Glutamatergic neuron (in vitro differentiated cells): ENCODE measurements at places on chromosomes 12 and 14.

DNA sequence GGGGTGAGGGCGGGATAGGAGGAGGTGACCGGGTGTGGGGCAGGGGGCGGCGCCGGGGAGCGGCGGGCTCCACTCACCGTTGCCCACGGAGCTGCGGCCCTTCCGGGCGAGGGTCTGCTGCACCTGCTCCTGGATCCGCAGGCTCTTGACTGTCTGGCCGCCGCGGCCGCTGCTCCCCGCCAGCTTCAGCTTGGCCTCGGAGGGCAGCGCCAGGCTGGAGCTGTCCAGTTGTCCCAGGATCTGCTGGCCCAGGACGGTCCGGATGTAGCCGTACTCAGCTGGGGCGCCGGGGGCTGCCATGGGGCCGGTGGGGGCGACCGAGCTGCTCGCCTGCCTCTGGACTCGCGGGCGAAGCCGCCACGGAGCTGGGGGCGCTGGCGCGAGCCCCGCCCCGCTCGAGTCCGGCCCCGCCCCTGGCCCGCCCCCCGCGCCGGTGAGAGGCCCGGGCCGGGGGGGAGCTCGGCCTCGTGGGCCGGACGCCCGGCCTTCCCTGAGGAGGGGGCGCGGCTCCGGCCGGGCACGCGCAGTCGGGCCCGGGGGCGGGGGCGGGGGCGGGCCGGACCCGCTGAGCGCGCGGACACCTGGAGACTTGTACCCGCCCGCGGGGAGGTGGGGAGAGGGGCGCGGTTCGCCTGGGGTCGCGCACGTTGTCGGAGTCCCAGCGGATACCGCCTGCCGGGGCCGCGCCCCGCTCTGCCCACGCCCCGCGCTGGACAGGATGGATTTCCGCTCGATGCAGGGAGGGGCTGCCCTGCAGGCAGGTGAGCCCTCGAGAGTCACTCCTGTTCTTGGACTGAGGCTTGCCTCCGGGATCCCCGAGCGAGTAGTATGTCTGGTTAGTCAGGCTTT is at the start of gene PKP2:
TSS of gene PKP2 (minus strand) at position 346 of the 849 bp plus-strand sequence. CDS start at position 300, 46 bp downstream.
- DNase-seq: peak; percentile 64

- DNase-seq: no peak
Observed at GRCh38 chr12:39395866-39396265, 47.1 kb downstream of the KIF21A start.

DNA sequence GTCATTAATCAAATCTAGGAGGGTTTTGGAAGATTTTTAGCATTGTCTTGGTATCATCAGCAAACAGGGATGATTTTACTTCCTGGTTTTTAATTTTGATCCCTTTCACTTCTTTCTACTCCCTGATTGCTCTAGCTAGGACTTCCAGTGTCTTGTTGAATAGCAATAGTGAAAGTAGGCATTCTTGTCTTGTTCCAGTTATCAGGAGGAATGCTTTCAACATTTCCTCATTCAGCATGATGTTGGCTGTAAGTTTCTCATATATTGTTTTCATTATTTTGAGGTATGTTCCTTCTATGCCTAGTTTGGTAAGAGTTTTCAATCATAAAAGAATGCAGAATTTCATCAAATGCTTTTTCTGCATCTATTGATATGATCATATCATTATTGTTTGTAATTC is 244.2 kb upstream of the CLEC14A start:
- no peak for DNase-seq

- DNase-seq: no peak
Observed at GRCh38 chr12:96810477-96810876, 96.6 kb upstream of the NEDD1 start.

DNA sequence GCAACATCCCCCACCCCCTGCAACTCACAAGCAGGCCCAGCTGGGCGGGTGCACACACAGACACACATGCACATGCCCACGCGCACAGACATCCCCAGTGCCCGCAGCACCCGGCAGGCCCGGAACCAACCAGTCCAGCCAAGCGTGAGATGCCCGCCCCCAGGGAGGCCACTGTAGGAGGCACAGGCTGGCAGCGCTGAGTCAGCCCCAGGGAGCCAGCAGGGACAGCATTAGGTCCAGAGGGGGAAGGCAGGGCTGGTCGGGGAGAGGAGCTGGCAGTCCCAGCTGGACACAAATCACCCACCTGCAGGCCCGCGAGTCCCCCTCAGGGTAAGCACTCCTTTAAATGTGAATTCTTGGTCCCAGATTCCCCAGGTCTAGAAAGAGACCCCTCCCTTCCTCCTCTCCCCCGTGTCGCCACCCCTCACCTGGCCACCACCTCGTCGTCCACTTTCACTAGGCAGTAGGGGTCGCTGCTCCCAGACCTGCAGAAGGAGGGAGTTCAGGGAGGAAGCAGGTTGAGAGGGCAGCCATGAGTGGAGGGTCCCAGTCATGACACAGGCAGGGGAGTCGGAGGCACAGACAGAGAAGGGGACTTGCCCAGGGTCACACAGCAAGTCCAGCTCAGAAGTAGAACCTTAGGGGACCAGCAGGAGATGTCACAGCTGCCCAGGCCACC is 5.0 kb downstream of the RASAL1 start:
- DNase-seq: peak; percentile 45

- DNase-seq: no peak
Observed at GRCh38 chr12:119673634-119674033, 5.7 kb downstream of the PRKAB1 start.

DNA sequence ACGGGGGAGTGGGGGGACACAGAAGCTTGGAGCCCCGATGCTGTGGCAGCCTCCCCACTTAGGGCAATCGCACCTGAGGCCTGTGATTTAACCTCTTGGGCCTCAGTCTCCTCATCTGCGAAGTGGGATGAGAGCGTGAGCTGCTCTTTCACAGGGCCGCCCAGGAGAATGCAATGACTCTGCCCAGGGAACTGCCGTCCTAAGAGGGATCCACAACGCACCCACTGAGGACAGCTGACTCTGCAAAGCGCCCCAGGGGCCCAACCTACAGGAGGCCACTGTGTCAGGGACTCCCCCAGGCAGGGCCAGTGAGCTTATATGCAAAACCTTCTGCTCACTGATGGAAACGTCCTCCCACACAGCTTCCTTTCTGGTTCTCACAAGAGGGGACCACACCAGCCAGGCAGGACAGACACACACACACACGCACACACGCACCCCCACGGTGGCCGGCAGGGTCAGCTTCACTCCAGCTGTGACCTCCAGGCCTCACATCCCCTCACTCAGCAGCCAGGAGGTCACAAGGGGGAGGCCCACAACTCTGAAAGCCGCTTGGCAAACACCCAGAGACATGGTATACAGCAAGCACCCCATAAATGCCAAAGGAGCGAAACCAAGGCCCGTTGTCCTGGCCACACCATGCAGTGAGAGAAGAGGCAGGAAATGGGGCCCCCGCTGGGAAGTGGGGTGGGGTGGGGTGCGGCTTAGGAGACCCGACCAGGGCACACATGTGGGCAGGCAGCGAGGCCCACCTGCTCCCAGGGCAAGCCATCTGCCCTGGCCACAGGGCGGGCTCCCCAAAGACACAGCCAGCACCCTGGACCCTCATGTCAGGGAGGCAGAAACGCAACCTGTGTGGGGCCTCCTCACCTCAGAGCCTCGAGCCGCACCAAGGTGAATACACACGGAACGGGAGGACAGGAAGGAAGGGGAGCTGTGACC is 73.3 kb downstream of the NCOR2 start:
- no peak for DNase-seq
